ENCODE measurements at places on chromosomes 5 and 9.

DNA sequence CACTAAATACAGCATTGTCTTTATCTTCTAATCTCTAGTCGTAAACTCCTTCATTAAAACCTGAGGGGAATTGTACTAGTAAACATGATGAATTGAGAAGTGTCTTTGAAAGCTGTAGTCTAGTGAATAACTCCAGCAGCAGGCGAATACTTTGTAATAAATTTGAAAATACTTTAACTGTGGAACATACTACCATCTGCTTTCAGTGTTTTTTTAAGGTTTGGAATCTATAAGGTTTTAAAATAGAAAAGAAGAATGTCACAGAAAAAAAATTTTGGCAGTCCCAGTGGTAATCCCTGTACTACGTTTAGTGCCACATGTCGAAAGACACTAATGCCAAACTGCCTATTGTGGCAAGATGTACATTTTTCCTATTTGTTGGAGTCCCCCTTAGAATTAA, 379.0 kb upstream of the NUDT12 start:
- DNase-seq, result no peak

GRCh38 chr9:77922591-77922990, 109.0 kb downstream of the GNAQ start:
- DNase-seq, result no peak

DNA sequence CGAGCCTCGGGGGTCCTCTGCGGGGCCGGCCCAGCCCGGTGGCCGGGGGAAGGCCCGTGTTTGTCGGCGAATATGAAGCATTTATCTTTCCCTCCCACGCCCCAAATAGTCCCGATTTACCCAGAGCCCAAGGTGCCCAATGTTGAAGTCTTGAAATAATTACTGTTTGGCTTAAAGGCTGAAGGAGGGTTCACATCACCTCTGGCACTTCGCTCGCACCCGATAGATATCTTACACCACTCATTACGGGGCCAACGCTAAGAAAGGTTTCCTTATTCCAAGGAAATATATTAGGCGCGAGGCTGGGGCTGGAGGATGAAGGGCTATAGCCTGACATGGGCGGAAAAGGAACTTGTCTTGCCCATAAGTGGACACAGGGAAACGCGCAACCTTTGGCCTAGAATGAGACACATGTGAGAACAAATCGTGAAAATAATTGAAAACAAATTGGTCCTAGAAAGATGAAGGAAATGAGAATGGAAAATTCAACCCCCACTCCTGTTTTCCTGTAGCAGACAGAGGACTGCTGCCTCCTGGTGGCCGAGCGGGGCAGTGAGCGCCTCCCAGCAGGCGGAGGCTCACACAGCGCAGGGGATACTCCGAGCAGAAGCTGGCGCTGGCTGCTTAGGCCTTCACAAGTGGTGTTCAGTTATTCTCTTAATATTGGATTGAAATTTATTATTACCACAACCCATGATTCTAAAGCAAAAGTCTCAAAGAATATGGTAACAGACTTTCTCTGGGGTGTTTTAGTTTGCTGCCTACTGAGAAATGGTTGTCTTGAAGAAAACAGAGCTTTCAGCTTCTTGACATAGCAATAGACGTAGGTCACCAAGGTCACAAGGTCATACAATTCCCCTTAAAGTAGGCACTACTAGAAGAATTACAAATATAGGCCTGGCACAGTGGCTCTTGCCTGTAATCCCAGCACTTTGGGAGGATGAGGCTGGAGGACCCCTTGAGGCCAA, 7.9 kb downstream of the CCL21 start:
- DNase-seq, result peak; percentile 83

- no peak for DNase-seq
These were observed 10.4 kb downstream of the TEX48 start for GRCh38 chr9:114671605-114672004.

- no peak for DNase-seq
These were observed 443.1 kb upstream of the DAB2 start for GRCh38 chr5:39867923-39868322.
